ENCODE measurements at places on chromosomes 7 and 10. TPM values are rescaled to one million over a fixed set of nuclear protein-coding genes. Genes with fewer than 3 reads are reported as not detected.

GRID1 gene
- 0.35 TPM for total RNA-seq

CALML3 gene
- not detected for total RNA-seq

RET gene
- total RNA-seq = 11.2 TPM

- no peak for DNase-seq
Measured at GRCh38 chr7:28038175-28038797, 142.3 kb downstream of the JAZF1 start.

- DNase-seq = no peak
Measured at GRCh38 chr10:96910488-96911395, 78.6 kb downstream of the LCOR start.

DNA sequence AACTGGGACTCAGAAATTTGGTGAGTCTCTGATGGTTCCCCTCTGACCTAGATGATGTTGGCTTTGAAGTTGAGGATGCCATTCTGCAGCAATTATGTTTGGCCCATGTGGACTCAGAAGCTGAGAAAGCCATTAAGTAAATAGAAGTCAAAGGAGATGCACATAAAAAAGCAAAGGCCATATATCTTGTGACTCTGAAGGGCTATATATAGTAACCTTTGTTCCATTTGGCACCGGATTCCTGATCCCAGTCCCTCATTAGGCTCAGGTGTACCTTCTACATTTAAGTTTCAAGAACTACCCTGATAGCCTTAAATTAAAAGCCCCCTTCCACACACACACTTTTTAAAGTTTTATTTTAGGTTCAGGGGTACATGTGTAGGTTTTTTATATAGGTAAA is 50.0 kb upstream of the PDK4 start:
- no peak for DNase-seq

GRCh38 chr7:45394117-45394708 is 180.0 kb upstream of the ADCY1 start:
- DNase-seq = no peak
